Lower leg skin (tissue), 4 donors: ENCODE measurements at places on chromosomes 4 and X.
A peak's percentile ranks its signal among the peaks of the same experiment; 100 is the strongest.

DNA sequence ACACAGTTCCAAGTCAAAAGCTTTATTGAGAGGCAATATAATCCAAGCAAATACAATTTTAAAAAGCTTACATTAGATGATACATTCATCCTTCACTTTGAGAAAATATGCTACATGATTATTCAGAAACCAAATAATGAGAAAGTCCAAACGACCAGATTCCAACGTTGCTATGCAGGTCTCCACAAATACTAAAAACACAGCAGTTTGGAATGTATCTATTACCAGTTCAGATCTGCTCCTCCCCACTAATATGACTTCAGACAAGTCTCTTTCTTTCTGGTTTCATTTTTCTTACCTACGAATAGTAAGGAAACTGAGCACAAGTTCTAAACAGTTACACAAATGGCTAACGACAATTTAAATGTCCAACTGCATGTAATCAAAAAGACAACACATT, 9.5 kb downstream of the NAF1 start:
- no peak for DNase-seq

- no peak for DNase-seq
Measured at GRCh38 chr4:176741253-176741652, 51.5 kb downstream of the VEGFC start.

GRCh38 chr4:22514481-22514880, 1.4 kb downstream of the ADGRA3 start:
- DNase-seq = no peak

DNA sequence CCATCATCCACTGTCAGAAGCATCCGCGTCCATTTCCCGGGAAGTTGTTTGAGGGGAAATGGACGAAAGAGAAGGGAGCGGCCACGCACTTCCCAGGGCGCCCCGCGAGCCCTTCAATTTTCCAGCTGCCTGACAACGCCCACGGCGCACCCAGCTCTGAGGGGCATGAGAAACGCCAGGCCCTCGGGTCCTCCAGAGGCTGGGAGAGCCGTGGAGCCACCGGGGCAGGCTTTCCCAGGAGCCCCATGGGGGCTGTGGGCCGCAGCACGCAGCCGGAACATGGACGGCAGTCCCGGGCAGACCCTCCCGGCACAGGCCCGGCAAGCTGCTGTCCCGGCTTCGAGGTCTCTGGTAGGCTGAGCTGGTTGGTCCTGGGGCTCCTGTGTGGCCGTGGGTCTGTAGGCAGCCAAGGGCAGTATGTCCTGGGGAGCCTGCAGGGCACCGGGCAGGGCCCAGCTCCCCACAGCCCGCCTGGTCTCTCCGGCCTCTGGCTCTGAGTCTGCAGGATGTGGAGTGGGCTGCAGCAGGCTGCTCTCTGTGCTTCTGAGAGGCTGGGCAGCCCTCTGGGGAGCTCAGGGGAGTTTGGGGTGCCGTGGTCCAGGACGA, 115.2 kb downstream of the FAM53A start:
- no peak for DNase-seq

GRCh38 chrX:153392642-153393321, 8.4 kb downstream of the PNMA6E start:
- DNase-seq = peak; percentile 68

- DNase-seq = no peak
Measured at GRCh38 chr4:28682847-28683246, 1822.2 kb downstream of the STIM2 start.

- no peak for DNase-seq
Measured at GRCh38 chr4:109011241-109012026, 248.6 kb upstream of the ETNPPL start.

DNA sequence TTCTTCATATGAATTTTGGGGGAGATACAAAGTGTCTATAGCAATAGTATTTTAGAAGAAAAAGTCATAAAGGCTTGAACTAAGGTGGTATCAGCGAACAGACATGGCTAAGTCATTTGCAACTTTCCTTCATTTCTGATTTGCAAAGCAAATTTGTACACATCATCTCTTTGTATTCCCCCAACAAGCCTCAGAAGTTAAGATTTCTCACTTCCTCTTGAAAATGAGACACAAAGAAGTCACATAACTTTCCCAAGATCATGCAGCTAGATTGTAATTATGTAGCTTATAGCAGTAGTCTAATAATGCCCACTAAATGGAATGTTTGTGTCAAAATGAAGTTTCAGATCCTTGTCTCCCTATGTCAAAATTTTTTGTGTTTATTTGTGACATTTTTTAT, 709.8 kb upstream of the HS3ST1 start:
- no peak for DNase-seq

GRCh38 chr4:16227462-16227868, 1.2 kb upstream of the TAPT1 start:
- DNase-seq = peak; percentile 32

- DNase-seq = no peak
Measured at GRCh38 chr4:14383652-14384051, 618.6 kb upstream of the CPEB2 start.

- DNase-seq = peak; percentile 16
Measured at GRCh38 chrX:63754136-63754859, 30.7 kb downstream of the ARHGEF9 start.

DNA sequence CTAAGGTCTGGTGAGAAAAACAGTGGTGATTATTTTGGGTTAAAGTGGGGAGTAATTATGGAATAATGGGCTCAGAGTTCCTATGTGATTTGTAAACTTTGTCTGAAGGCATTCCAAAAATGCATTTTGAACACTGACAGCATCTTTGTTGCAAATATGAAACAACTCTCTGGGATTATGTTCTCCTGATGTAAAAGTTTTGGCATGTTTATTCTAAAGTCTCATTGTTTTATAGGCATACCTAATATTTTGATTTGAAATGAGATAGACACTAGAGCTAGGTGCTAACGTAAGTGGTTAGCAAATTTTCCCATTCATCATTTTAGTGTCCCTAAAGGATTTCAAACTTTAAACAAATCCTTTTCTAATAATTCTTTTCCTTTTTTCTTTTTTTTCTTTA, 140.9 kb upstream of the ANXA3 start:
- DNase-seq = no peak

DNA sequence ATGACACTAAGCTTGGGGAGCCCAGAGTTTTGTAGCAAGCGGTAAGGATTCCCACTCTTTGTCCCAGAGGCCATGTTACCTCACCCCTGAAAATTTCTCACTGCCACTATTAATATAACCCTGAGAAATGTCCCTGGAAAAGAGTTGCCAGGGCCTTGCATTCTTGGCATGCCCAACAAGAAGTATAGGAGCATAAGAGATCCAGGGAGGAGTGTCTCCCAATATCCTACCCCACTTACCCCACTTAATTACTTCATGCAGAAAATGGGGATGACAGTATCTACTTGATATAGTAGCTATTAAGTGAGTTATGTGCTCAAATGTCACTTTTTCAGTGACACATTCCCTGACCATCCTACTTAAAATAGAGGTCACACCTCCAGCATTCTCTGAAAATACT, 120.5 kb upstream of the C1GALT1C1 start:
- DNase-seq = no peak

- DNase-seq = no peak
Measured at GRCh38 chr4:62914758-62915157, 1494.5 kb downstream of the TECRL start.

- no peak for DNase-seq
Measured at GRCh38 chrX:25285598-25285997, 269.8 kb upstream of the ARX start.

DNA sequence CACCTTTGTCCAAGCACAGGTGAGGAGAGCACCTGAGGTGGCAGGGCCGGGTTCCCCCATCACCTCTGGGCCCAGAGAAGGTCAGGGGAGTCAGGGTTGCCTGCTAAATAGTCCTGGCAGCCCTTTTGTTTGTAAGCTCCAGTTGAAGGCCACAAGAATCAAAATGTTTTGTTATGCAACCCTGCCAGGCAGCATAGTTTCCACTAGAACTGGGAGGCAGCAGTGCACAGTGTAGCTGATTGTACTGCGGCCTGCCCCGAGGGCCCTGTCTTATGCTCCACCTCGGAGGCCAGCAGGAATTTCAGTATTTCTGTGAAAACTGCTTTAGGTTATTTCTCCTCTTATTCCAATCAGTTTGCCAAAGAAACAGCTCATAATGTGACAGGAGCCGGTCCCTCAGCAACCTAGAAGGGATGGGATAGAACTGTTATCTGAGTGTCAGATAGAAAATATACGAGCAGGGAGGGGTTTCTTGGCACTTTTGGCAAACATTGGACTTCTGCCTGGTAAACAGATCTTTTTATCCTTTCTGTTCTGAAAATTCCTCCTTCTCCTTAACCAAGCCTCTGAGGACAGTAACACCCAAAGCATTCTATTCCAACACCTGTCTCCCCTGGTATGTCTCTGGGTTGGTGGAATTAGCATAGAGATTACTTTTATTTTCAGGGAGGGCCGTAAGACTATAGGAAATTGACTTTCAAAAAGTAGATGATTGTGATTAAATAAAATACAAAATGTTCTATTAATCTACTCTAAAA, 93.6 kb downstream of the LNX1 start:
- DNase-seq = no peak

DNA sequence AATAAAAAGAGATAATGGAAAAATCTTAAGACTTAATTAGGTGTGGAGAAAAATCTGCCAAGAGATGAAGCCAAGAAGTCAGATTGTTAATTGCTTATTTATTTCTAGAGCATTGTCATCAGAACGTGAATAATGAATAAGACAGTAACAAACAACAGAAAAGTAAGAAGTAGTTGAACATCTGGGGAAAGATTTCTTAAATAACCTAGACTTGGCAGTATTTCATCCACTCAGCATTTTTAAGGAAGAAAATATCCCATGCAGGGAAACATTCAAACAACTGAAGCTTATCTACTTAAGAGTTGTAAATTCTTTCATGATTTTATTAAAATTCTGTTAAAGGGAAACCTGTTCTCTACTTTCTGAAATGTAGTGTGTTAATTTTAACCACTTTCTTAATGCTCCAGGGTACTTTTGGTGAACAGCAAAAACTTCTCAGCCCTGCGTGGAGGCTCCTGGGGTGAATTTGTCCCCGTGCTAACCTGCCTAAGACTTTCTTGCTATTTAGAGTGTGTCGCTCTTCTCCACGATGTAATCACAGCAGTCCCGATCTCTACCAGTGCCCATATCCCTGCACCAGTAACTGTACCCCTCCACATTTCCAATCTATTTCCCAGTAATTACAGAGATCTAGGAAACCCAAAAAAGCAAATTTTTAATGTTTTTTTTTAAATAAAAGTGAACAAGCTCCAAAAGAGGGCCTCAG, 124.6 kb downstream of the CORIN start:
- no peak for DNase-seq

GRCh38 chr4:95524184-95524583, 24.6 kb downstream of the UNC5C start:
- DNase-seq = no peak
